ENCODE measurements at places on chromosomes 3 and 15.

DNA sequence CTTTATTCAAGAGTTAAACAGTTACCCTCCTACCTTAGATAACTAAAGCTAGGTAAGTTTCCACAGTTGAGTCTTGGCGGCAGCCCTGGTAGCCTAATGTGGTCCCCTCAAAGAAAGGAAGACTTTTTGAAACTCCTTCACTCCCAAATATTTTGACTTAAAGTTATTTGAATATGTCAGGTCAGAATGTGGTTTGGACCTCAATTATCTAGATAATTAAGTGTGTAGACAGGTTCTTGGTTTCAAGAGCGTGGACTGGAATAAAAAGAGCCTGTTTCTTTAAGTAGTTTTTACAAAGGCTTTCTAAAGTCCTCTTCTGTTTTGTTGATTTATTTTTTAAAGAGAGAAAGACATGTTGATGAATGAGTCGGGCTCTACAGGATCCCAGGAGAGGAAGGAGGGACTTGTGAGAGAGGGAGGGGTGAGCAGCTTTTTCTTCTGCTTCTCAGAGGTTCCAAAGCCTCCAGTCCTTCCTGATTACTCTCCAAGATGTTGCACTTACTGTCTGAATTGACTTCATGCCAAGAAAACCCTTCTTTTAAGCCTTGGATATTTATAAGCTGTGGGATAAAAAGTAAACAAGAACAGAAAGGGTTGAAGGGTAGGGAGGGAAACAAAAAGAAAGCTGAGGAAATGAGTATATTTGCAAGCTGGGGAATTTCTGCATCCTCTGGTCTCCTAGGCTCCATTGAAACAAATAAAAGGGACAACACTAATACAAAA lies 457.4 kb downstream of the IGSF11 start:
- DNase-seq, result no peak

GRCh38 chr3:100129941-100130340 lies 15.6 kb upstream of the FILIP1L start:
- no peak for DNase-seq

GRCh38 chr3:46393554-46394434 lies 13.1 kb downstream of the CCR5AS start:
- DNase-seq, result no peak

DNA sequence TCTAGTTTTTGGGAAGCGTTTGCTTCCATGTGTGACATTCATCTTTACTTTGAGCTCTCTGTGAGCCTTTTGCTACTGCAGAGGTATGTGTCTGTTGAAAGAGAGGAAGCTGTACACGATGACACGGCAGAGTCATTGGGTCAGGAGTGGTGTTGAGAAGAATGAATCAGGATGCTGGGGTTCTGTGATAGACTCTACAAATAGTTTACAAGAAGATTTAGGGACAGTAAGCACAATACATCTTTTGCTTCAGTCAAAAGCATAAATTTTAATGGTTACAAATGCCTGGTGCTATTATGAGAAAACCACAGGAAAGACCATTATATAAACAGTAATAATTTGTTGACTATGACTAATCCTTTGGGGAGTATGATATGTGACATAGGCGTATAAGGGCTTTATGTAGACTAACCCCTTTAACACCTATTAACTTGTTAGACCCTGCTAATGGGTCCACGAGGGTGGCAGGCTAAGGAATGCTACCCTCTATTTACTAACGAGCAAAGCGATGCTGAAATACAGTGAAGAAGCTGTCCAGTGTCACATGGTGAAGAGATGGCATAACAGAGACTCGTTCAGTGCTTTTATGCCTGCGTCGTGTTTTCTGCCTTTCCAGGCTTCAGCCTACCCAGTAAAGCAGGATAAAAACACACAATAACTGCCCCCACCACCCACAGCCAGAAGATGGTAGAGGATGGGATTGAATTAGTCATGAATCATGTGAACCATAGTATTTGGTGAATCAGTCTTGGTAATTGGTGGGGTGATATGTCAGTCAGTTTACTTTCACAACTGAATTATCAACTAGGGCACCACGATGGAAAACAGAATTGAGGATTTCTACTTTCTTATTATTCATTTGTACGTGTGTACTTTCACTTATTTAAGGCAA lies 118.8 kb downstream of the LPP start:
- no peak for DNase-seq

- no peak for DNase-seq
These were observed at the start of gene CD200R1 for GRCh38 chr3:112974894-112975293. CD200R1 (minus strand) TSS chr3:112975103; CDS start chr3:112974857, 246 bp downstream.

GRCh38 chr15:40721701-40722100 lies 26.7 kb downstream of the RAD51 start:
- no peak for DNase-seq

GRCh38 chr3:65633018-65633638 lies 405.6 kb downstream of the MAGI1 start:
- DNase-seq, result no peak

DNA sequence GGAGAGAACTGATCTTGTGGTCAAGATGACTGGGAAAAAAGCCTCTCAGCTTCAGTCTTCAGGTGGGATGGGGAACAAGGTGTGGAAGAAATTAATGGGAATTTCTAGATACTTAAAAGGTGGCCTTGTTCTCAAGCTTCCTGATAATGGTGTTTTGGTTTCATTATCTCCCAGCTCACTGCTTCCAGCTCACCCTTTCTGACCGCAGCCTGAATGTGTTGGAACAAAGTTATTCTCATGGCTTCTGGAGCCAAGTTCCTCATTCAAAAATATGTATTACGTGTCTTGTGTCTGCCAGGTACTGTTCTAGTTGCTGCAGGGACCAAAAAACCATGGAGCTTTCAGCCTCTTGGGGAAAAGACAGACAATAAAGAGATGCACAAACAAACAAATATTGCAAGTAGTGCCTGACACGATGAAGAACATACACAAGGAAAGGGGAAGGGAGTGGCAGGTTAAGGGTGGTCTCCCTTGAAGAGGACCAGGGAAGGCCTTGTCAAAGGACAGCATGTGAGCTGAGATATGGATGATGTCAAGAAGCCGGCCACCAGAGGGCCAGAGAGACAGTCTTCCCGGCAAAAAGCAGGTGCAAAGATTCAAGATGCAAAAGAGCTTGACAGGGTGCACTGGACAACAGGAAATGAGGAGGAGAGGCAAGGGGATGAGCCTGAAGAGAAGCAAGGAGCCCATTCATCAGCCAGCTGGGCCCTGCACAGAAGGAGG lies 35.5 kb downstream of the ARRDC4 start:
- no peak for DNase-seq

DNA sequence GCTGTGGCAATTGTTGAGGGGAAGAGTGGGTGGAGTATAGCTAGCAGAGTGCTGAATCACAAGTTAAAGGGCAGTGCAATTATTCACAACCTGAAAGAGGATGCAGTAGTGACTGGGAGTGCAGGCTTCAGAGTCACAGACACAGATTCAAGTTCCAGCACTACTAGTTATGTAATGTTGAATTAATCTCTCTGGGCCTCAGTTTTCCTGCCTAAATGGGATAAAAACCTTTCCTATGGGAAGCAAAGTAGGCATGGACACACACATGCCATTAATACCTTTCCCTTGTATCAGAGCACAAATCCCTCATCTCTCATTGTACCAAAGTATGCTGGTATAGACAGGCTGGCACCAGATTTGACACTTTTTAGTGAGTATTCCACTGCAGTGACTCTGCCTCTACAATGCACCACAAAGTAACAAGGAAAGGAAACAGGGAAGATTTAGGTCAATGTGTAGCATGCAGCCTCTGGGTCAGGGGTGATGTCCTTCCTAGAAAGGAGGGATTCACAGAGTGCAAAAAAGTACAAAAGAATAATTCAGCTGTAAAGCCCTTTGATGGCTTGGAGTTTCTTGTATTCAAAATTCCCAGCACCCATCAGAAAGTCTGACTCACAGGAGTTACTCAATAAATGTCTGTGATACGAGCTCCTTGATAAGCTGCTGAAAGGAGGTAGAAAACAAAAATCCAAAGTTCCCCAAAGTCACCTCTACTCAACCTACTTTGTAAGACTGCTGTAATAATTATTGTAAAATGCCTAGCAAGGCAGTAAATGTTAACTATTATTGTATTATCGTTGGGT lies 507.5 kb upstream of the TGFBR2 start:
- no peak for DNase-seq

- DNase-seq, result no peak
These were observed 151.1 kb downstream of the GABRB3 start for GRCh38 chr15:26621816-26622215.

GRCh38 chr3:83453056-83453455 lies 1505.7 kb upstream of the CADM2 start:
- DNase-seq, result no peak

- peak; percentile 73 for DNase-seq
These were observed 19.6 kb downstream of the CLK3 start for GRCh38 chr15:74635228-74635627.

GRCh38 chr3:141332416-141332815 lies 35.9 kb upstream of the ZBTB38 start:
- no peak for DNase-seq

DNA sequence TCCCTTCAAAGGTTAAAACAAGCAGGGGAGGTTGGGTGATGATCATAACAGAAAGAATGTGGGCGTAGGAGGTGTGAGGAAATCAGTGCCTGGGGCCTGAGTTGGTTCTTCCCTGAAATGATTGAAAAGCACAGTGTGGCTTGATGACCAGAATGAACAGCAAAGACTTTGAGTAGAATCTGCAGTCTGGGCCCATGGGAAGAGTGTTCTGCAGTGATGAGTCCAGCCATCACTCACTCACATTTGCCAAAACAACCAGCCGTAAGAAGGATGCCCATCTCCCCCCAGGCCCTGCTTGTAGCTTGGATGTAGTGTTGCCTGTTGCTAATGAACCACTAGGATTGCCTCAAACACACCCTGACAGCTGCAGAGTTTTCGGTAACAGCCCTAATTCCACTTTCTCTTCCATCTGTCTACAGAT lies 67.9 kb downstream of the VGLL3 start:
- no peak for DNase-seq

- no peak for DNase-seq
These were observed 662.2 kb downstream of the AGBL1 start for GRCh38 chr15:86741917-86742316.

DNA sequence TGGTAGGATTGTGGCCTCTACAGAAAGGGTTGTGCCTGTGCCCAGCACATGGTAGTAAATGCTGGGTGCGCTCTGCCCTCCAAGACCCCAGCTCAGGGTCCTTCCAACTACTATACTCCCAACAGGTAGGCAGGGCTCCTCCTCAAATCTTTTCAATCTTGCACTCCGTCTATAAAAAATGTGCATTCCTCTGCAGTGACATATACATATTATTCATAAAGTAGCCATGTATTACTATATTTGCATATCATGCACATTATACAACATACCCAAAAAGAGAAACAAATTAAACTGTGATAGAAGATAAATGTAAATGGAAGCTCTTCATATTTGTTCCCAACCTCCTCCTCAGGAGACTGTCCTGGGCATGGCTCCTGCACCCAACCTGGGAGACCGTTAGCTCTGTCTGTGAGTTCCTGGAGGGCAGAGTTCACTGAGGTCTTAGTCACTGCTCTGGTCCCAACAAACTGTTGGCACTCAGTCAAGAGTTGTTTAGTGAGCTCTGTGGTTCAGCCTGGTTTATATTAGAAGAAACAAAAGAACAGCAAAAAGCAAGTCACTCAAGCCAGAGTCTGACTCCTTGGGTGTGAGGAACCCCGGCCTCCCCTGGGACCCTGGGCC lies 47.7 kb upstream of the GRIP2 start:
- DNase-seq, result no peak

DNA sequence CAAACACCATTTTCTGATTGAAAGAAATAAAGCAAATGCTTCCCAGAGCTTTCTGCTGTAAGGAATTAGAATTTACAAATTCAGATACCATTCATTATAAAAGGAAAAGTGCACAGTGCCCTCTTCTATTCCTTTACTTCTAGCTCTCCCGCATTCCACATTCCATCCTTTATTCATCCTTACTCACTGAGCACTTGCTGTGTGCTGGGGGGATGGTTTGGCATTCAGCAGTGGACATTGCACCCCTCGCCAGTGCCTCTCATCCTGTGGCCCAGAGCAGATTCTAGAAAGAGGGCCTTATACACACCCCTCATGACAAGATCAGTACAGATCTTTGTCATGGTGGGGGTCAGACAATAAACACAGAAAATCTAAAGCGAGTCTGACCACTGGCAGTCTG lies 73.0 kb downstream of the MGLL start:
- no peak for DNase-seq

- no peak for DNase-seq
These were observed 54.0 kb upstream of the NEO1 start for GRCh38 chr15:72998226-72998625.

DNA sequence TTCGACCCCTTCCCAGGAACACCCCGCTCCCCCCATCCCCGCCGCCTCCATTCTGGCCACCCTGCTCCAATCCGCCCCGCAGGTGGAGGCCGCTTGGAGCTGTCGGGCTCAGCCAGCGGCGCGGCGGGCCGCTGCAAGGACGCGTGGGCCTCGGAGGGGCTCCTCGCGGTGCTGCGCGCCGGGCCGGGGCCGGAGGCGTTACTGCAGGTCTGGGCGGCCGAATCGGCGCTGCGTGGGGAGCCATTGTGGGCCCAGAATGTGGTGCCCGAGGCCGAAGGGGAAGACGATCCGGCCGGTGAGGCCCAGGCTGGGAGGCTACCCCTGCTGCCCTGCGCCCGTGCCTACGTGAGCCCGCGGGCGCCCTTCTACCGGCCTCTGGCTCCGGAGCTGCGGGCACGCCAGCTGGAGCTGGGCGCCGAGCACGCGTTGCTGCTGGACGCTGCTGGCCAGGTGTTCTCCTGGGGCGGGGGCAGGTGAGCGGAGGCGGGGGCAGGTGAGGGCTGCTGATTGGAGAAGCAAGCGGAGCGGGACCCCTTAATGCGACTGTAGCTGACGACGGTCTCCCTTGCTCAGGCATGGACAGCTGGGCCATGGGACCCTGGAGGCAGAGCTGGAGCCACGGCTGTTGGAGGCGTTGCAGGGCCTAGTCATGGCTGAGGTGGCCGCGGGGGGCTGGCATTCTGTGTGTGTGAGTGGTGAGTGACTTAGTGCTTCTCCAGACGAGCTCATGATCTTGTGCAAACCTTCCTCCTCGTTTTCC lies 2.5 kb downstream of the RCCD1 start:
- peak; percentile 86 for DNase-seq

DNA sequence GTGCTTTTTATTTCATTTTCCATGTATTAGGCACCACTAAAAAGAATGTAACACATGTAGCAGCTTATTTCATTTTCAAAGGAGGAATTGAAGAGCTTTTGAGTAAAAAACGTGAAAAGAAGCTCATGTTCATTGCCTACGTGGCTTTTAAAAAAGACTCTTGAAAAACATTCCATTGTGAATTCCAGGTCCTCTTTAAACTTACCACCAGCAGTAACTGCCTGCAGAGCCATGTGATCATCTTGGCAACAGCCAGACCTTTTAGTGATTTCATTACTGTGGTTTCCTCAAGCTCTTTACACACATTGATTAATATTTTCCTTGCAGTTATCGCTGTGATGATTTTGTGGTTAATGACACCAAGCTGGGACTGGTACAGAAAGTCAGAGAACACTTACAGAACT lies 43.8 kb upstream of the FBXL22 start:
- no peak for DNase-seq
